ENCODE measurements at places on chromosomes 11 and 22.

DNA sequence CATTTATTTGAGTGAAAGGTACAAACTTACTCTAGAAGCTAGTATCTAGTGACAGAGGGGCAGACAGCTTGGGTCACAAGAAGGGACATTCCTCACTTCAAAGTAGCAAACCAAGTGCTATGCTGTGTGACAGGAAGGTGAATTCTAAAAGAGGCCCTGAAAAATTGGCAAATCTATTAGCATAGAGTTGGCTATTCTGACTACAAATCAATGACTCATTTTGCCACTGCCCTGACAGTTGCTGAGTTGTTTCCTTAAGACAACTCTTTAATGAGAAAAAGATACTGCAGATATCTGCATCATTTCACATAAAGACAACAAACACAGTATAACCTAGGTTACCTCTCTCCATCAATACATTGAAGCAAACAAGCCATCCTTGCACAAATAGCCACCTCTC, 524.0 kb upstream of the LRRC4C start:
- DNase-seq: no peak

DNA sequence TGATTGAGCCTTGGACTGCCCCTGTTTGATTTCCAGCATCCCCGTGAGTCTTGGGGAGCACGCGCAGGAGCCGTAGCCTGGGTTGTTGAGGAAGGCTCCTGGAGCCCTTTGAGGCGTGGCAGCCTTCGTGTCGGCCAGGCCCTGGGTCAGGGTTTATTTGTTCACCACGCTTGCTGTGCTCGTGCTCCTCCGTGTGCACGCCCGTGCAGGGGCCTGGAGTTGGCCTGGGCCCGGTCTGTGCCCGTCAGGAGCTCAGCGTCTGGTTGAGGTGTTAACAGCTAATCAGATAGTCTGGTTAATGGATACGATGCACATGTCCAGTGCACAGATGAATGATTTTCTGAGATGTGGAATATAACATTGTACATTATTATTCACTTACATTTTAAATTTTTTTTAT, 8.0 kb downstream of the IGHMBP2 start:
- DNase-seq: no peak

- DNase-seq: no peak
These were observed 28.0 kb downstream of the TPST2 start for GRCh38 chr22:26561756-26562417.

DNA sequence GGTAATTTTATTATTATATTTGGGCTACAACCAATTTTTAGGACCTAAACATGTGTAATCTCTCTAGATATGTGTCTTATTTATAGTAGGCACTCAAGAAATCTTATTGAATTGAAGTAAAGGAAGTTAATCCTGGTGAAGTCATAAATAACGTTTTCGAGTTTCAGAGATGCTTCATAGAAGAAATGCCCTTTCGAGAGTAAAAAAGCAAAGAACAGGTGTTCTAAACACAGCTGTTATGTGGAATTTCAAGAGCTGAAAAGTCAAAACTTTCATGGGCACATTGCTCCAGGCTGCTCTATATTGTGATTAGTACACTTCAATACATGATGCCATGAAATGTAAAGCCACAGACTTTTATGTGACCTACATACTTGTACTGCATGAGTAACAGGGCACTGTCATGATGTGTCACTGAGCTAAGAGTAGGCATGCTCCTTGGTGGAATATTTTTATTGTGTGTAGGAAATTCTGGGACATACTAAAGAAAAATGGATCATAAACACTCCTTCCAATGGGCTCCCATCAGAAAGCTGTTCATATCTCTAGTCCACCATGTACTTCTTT, 7.2 kb upstream of the ELMOD1 start:
- DNase-seq: no peak

DNA sequence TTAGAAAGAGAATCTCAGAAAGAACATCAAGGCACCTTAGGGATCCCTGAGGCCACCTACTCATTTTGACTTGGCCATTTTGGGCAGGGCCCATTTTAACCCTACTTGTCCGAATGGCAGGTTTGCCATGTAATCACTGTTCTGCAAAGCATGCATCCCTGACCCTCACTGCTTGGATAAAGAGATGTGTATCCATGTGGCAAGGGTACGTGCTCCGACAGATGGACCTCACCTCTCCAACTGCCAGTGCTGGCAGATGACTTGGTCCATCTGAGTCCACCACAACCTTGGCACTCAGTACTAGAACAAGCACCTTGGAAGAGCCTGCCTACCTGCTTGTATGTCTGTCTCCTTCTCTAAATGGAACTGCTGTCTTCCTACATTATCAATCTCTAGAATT, 139.4 kb downstream of the SPATA19 start:
- DNase-seq: no peak

- no peak for DNase-seq
These were observed 2.1 kb upstream of the GRAMD4 start for GRCh38 chr22:46617986-46618647.
